Activated T-helper 1 cell treated with anti-CD3 and anti-CD28 coated beads, Interleukin-2, amount 50 U/mL, for 16 hours (primary cell): ENCODE measurements at places on chromosomes 3 and 15.

DNA sequence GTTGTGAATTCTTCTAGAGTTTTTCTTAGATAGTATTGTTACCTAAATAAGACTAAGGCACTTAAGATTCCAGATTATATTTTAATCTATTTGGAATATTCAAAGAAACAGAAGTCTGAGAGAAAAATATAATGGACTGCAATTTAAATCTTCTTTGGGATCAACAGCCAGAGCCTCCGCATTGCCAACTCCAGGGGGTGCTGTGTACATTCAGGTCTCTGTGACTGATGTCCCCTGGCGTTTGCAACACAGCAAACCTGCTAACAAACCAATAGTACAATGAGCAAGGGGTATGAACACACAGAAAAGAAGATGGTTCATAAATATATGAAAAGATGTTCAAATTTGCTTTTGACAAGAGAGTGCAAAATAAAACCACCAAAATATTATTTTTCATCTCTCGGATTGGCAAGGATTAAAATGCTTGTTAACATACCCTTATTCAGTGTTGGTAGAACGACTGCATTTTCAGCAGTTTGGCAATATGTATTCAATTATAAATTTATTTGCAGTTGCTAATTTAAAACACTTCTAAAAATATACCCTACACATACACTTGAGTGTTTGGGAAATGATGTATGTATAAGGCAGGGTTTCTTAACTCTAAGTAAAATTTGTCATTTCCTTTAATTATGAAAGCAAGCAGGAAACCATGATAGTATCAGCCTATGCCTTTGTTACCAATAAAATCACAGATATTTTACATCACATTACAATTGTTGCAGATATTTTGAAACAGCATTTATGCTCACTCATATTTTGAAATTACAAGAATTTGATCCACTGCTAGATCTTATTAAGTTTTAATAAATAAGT lies 16.1 kb upstream of the TM4SF1 start:
- DNase-seq: no peak

GRCh38 chr3:62379321-62379798 lies 6.0 kb upstream of the FEZF2 start:
- no peak for DNase-seq

DNA sequence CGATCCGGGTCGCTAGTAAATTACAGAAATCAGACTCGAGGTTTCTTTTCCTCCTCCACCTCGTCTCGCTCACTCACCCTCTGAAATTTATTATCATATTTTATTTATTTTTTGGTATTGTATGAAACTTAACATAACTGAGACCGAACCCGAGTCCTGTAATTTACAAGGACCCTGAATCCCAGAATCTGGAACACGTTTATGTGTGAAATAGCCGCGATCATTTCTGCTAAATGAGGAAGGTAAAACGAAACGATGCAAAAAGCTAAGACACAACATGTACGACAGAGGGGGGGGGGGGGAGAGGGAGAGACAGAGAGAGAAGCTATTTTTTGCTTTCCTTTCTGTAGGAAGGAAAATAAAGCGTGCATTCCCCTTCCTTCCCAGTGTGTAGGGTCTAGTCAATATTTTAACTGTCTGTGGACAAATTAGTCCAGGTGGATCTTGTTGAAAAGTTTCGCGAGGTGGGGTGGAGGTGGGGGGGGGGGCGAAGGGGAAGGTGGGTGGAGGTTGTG lies 1.6 kb downstream of the BBX start:
- no peak for DNase-seq

DNA sequence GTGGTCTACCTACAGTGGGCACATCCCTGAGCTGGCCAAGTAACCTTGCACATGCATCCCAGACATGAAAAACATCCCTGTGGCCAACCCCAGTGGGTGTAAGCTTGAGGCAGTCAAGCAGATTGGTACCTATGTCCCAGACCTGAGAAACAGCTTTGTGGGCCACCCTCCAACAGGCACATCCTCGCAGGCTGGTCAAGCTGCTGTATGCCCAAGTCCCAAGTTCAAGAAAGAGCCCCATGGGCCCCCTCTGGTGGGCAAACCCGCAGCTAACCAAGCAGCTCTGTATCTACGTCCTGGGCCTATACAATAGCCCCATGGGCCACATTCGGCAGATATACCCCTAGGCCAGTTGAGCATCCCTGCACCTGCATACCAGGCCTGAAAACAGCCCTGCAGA lies 186.3 kb upstream of the GPR149 start:
- no peak for DNase-seq

GRCh38 chr15:79073336-79073735 lies 17.2 kb downstream of the RASGRF1 start:
- DNase-seq: no peak

DNA sequence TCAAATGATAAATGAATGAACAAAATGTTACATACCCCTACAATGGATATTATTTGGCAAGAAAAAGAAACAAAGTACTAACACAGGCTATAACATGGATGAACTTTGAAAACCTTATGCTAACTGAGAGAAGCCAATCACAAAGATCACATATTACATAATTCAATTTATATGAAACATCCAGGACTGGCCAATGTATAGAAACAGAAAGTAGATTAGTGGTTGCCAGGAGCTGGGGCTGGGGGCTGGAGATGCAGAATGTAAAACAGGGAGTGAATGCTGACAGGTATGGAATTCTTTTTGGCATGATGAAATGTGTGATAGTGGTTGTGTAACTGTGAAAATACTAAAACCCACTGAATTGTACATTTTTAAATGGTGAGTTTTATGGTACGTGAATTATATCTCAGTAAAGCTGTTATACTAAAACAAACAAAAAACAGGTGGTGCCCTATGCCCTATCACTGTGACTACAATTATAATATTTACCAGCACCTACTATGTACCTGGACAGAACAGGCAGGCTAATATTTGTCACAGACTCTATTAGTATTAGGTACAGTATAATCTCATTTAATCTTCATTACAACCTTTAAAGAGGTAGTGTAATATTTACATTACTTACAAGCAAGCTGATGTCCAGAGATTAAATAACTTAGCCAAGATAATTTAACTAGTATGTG lies 90.0 kb downstream of the ETFA start:
- no peak for DNase-seq

DNA sequence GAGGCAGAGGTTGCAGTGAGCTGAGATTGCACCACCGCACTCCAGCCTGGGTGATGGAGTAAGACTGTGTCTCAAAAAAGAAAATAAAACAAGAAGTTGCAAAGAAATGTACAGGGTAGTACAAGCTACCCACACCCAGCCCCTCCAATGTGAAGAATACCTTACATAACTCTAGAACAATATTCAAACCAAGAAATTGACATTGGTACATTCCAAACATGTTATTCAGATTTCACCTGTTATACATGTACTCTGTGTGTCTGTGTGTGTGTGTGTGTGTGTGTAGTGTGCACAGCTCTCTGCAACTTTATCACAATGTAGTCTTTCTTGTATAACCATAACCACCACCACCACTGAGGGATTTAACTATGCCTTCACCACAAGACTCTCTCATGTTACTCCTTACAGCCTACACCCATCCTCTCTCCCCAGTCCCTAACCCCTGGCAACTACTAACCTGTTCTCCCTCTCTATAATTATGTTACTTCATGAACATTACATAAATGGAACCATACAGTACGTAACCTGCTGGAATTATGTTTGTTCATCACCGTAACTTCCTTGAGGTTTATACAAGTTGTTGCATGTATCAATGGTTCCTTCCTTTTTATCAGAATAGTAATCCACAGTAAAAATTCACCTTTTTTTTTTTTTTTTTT lies 16.2 kb upstream of the TJP1 start:
- no peak for DNase-seq

DNA sequence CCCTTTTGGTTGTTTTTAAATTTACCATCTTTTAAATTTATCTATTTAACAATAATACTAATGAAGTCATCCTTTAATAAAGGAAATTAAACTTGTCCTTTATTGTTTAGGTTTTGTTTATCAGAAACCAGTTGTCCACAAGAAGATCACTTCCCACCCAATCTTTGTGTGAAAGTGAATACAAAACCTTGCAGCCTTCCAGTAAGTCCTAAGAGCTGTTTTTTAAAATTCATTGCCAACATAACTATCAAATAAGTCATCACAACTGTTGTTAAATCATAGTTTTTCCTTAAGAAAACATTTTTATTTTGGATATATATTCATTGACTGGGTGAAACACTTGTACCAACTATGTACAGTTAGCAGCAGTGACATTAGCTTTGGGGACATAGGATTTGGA lies 59.4 kb downstream of the CALML4 start:
- no peak for DNase-seq
